ENCODE measurements at places on chromosomes 1 and 21. TPM values are rescaled to one million over a fixed set of nuclear protein-coding genes. Genes with fewer than 3 reads are reported as not detected.

EPS8L3 gene
- not detected for total RNA-seq

CR1 gene
- not detected for total RNA-seq

GUK1 gene
- total RNA-seq: 280 TPM

SH2D2A gene
- 193 TPM for total RNA-seq

GRCh38 chr1:243575070-243575469 lies 275.0 kb downstream of the AKT3 start:
- DNase-seq: no peak
- no peaks in the 10 kb centered on the region for H3K4me1 ChIP-seq
- H3K36me3 ChIP-seq: peaks cover 24% of the 10 kb centered on the region
- no peak overlapping the region for H3K27ac ChIP-seq
- no peak overlapping the region for H3K4me3 ChIP-seq

- no peak overlapping the region for H3K27ac ChIP-seq
- H3K4me1 ChIP-seq: peaks cover 31% of the 10 kb centered on the region
- no peak for DNase-seq
- peaks cover 3% of the 10 kb centered on the region for H3K36me3 ChIP-seq
Measured at GRCh38 chr1:111232134-111232533, 4.6 kb downstream of the CHI3L2 start.

DNA sequence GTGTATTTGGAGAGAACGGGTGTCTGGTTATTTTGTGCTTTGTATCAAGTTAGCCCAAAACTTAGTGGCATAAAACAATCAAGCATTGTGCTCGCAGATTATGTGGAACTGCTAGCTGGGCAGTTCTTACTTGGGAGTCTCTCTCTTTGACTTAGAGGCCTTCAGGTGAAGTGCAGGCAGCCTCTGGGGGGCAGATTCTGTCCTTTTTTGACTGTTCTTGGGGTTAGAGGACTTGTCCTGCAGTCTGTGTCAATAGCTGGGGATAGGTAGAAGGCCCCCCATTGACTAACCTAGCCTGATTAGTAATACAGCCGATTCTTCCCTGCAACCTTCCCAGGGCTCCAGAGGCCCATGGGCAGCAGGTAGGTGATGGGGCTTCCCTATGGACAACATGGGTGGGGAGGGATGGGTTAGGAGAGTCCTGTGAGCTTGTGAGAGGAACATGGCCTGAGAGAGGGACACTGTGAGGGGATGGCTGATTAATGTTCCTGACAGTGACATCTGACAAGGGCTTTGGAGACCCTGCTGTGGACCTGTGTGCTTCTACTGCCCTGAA lies 37.2 kb upstream of the ACOT11 start:
- no peak overlapping the region for H3K4me3 ChIP-seq
- H3K27me3 ChIP-seq: no peaks in the 10 kb centered on the region
- H3K27ac ChIP-seq: no peak overlapping the region

All from activated CD4-positive, alpha-beta memory T cell treated with anti-CD3 and anti-CD28 coated beads, Interleukin-2, amount 10 ng/mL, durations not matched to agents 7 days and 5 days (primary cell).